ENCODE measurements at places on chromosomes 6 and 20. TPM values are rescaled to one million over a fixed set of nuclear protein-coding genes. Genes with fewer than 3 reads are reported as not detected.

OR2H2 gene
- not detected for total RNA-seq

SLC17A9 gene
- total RNA-seq = 11.6 TPM

EEF1A1 gene
- total RNA-seq = 7,789 TPM

IL20RA gene
- not detected for total RNA-seq

GRCh38 chr6:119110601-119111548 lies 32.4 kb upstream of the FAM184A start:
- DNase-seq = peak; percentile 66

GRCh38 chr20:52578559-52578958 lies 387.0 kb upstream of the ZFP64 start:
- no peak for DNase-seq

GRCh38 chr20:62215991-62216635 lies 4.0 kb downstream of the HRH3 start:
- DNase-seq = no peak

GRCh38 chr6:77674211-77674610 lies 21.4 kb downstream of the MEI4 start:
- no peak for DNase-seq

All from activated CD4-positive, alpha-beta T cell treated with anti-CD3 and anti-CD28 coated beads, Interleukin-2, amount 10 ng/mL, durations not matched to agents 7 days and 5 days (primary cell).